ENCODE measurements at places on chromosomes 3 and 15.

DNA sequence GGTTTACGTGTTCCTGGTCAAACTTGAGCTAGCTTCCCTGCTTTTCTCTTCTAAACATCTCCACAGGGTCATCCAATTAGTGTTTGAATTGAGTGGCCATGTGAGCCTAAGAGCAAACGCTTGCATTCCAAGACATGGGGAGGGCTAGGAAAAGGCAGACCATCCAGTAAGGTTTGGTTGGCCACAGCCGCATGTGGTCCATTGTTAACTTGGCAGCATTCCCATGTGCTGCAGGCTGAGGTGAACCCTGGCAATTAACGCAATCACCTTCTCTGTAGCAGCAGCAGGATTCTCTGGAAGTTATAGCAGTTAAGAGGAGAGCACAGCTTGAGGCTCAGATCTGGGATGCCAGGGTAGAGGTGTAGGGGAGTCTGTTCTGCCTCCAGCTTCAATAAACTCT is 502.2 kb upstream of the LMCD1 start:
- DNase-seq, result no peak

DNA sequence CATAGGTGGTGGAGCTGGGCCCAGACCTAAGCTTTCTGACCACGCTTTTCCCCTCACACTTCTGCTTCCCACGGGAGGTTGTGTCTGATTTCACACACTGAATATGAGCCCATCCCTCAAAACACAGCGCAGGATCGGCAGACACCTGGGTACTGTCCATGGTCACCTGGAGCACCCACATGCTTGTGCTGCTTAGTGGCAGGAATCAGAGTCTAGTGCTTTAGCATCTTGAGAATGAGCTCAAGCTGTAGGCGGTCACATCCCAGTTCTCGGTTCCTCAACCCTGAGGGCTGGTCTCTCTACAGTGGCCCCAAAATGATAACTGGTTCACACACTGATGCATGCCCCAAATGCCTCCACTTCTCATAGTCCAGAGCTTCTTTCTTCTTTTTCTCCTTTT is 111.0 kb downstream of the SEMA5B start:
- no peak for DNase-seq

GRCh38 chr3:62986061-62986460 is 110.8 kb upstream of the CADPS start:
- DNase-seq, result no peak

GRCh38 chr15:70410371-70410985 is 312.8 kb upstream of the TLE3 start:
- no peak for DNase-seq

DNA sequence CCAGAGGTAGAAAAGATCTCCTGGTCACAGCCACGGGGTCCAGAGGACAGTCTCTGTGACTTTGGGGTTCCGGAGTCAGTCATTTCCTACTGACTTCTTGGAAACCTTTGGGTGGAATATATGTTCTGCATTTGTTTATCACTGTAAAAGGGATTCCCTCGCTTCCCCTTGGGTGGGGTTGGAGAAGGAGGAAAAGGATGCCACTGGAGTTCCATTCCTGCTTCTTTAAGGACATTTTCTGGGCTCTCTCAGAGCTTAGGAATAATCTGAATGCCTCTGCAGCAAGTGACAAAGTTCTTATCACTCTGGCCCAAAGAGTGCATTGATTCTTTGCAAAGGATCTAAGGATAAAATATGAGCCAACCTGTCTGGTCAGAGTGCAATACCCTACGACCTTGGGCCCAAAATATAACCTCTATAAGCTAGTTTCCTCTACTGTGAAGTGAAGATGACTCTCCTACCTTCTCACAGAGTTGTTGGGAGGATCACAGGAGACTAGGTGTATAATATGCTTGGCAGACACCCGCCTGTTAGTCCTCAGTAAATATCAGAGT is 17.2 kb downstream of the ARHGEF3 start:
- DNase-seq, result no peak

GRCh38 chr15:95884276-95884675 is 446.2 kb upstream of the NR2F2 start:
- DNase-seq, result no peak

DNA sequence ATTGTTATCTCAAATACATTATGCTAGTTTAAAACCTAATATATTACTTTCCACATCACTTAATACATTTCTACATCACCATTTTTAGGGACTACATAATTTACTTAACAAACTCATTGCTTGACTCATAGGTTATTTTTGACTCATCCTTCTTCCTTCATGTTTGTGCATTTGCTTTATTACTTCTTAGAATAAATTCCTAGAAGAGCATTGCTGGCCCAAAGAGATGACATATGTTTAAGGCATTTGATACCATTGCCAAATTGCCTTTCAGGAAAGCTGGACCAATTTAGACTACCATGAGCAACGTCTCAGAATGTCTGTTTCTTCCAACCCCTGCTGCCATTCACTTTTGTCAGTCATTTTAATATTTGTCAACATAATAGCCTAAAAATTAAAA is 905.8 kb downstream of the IGSF11 start:
- no peak for DNase-seq

DNA sequence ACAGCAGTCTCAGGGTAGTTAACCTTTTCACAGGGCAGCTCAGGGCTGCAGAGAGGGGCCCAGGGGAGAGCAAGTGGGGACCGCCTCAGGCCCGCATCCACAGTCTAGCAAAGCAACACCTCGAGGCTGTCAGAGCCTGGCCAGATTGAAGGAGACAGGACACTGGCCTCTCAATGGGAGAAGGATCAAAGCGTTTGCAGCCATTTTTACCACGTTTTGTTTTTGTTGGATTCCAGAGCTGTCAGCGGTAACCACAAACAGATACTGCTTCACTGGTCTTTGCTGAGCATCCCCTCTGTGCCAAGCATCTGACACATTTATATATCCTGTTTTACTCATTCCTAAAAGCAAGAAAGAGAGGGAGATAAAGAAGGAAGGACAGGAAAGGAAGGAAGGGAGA is 153.8 kb downstream of the SHQ1 start:
- no peak for DNase-seq

DNA sequence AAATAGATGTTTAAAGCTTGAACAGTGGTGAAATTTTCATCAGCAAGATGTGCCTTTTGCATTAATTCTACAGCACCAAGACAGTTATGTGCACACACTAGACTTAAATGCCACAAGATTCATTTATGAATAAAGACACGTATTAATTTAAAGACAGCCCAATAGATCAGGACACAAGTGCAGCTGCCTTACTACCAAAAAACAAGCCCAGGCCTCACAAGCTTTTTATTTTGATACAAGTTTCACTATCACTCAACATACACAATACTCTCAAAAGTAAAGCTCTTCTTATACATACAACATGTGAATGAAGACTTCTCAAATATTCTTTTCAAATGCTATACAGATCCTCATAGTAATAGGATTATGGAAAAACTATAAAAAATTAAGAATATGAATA is 2.4 kb downstream of the ACAP2 start:
- no peak for DNase-seq

DNA sequence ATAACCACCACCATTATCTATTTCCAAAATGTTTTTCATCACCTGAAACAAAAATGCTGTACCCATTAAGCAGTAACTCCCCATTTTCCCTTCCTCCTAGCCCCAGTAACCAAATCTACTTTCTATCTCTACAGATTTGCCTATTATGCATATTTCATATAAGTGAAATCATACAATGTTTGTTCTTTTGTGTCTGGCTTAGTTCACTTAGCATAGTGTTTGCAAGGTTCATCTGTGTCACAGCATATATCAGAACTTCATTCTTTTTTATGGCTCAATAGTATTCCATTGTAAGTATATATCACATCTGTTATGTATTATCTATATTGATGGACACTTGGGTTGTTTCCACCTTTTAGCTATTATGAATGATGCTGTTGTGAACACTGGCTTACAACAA is 16.7 kb upstream of the GMPPB start:
- DNase-seq, result no peak

Measured in mesothelial cell of epicardium (in vitro differentiated cells).